ENCODE measurements at places on chromosomes 3 and 15. TPM values are rescaled to one million over a fixed set of nuclear protein-coding genes. Genes with fewer than 3 reads are reported as not detected.
A peak's percentile ranks its signal among the peaks of the same experiment; 100 is the strongest.

CCDC174 gene
- 19.9 TPM for total RNA-seq

CORO2B gene
- 0.57 TPM for total RNA-seq

TKT gene
- total RNA-seq = 179 TPM

SH2D7 gene
- 0.05 TPM for total RNA-seq

ATP11B gene
- total RNA-seq = 76.9 TPM

DNA sequence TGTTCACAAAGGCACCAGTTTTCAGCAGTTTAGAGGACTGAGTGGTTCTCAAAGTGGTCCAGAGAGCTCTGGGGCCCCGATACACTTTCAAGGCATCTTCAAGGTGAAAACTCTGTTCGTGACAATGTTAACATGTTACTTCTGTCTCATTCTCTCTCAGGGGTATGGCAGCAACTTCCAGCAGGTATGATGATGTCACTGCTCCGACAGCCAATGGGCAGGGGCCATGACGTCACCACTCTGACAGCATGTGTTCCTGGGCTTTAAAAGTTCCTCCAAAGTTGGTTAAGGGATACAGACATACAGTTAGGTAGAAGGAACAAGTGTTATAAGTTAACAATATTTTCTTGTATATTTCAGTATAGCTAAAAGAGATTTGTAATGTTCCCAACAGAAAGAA is 87.9 kb downstream of the KLF15 start:
- DNase-seq = no peak

DNA sequence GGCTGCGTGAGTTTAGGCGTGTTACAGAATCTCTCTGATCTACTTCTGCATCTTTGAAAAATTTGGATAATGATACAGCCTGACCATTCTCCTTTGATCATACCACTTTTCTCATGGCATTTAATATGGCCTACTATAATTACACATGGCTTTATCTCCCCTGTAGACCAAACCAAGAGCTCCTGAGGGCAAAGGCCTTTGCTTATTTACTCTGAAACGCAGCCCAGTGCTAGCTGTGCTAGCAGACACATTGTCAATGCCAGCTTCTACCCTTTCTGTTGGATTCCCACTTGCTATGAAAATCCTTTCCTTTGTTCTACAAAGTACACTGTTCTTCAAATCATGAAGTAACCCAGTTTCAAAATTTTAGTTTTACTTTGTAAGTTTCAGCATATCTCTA is 16.5 kb upstream of the VGLL4 start:
- DNase-seq = no peak

DNA sequence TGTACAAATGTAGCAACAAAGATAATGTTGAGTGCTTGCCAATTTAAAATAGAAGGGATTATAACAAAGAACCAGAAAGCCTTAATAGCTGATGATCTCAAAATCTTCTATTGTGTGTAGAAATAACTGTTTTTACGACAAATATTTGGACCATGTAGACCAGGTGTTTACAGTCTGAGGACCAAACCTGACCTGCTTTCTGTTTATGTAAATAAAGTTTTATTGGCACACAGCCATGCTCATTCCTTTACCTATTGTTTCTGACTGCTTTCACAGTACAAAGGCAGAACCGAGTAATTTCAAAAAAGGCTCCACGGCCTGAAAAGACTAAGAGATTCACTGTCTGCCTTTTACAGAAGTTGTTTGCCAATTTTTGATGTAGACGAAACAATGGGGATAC is 91.8 kb downstream of the GOLIM4 start:
- no peak for DNase-seq

- no peak for DNase-seq
Observed at GRCh38 chr3:126509597-126510307, 7.8 kb downstream of the UROC1 start.

DNA sequence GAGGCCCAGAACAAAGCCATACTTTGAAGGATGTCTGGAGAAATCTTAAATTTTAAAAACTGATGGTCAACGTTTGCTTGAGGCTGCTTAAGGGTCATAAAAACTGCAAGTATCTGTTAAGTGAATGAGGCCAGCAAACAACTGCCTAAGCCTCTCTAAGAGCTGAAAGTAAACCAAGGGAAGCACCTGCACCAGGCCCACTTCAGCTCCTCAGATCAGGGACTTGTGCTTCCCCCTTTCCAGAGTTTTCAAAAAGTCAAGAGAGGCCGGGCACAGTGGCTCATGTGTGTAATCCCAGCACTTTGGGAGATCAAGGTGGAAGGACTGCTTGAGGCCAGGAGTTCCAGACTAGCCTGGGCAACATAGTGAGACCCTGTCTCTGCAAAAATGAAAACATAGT is 9.1 kb downstream of the FBXL22 start:
- DNase-seq = no peak

DNA sequence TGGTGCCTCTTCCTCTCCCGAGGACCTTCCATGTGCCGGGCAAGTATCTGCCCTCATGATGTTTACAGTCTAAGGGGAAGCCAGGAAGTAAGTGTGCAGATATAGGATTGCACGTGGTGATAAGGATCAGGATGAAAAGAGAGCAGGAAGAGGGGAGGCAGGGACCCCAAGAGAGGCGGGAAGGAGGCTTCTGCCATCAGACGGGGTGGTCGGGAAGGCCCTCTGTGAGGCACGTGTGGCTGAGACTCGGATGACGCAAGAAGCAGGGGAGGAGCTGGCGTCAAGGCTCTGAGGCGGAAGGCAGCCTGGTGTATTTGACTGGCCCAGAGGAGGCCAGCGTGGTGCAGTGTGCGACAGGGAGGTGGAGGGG is 762 bp upstream of the IQSEC1 start:
- DNase-seq = no peak

- DNase-seq = no peak
Observed at GRCh38 chr15:52256930-52257733, 38.5 kb downstream of the MYO5C start.

DNA sequence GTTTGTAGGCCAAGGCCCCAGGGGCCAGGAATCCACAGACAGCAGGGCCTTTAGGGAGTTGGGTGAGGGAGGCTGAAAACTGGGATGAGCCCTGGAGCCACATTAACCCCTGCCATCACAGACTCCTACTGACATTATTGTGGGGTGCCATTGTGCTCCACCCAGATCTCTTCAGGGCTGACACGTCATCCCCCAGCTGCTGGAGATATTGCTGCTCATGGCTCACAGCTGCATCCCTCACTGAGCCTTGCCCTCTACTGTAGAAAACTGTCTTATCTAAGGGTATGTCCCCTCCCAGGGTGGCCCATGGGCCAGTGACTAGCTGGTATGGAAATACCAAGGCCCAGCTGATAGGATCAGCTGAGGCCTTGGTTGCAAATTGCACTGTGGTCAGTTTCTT is 87.3 kb upstream of the PRR23C start:
- no peak for DNase-seq

DNA sequence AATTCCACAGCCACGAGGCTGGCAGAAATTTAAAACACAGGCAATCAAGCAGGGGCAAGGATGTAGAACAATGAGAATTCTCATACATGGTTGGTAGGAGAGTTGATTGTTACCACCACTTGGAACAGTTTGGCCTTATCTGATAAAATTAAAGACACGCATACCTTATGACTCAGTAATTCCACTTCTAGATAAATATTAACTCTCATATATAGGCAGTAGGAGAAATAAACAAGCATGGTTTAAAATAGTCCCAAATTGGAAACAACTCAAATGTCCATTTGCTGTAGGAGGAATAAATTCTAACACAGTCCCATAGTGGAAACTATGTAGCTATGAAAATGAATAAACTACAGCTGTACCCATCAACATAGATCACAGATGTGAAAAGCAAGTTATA is 42.3 kb upstream of the USP3 start:
- no peak for DNase-seq

DNA sequence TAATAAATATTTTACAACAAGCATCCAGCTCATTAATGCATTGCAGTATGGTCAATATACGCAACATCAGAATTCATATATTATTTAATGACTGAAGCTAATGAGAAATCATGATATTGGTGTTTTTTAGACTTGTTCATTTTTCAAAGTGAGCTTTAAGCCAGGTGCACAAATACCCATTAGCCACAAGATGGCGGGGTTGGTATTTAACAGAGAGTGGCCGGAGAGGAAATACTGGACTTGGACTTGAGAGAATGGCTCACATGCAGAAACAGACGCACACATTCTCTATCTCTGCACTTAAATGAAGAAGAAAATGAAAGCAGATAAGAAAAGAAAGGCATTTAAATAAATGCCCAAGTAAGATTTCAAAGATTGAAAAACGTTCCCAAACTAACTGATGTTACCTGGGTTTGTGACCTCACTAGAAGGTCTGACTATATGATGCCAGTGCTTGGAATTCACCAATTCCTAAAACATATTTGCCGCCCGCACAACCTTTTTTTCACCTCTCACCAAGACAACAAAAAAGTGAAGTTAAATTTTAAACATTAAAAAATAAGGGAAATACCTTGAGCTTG is 21.2 kb upstream of the CRBN start:
- DNase-seq = peak; percentile 22

GRCh38 chr3:170360916-170361315 is 3.4 kb downstream of the SKIL start:
- DNase-seq = no peak

DNA sequence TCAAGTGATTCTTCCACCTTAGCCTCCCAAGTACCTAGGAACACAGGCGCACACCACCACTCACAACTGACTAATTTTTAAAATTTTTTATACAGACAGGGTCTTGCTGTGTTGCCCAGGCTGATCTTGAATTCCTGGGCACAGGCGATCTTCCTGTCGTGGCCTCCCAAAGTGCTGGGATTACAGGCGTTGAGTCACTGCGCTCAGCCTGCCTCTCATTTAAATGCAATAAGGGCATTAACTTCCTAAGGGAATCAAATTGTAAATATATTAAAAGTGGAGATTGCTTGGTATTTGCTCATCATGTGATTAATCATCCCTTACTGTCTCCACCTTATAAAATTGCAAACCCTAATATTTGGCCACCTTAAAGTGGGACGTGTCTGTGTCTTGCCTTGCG is 65.2 kb downstream of the PGPEP1L start:
- DNase-seq = no peak

DNA sequence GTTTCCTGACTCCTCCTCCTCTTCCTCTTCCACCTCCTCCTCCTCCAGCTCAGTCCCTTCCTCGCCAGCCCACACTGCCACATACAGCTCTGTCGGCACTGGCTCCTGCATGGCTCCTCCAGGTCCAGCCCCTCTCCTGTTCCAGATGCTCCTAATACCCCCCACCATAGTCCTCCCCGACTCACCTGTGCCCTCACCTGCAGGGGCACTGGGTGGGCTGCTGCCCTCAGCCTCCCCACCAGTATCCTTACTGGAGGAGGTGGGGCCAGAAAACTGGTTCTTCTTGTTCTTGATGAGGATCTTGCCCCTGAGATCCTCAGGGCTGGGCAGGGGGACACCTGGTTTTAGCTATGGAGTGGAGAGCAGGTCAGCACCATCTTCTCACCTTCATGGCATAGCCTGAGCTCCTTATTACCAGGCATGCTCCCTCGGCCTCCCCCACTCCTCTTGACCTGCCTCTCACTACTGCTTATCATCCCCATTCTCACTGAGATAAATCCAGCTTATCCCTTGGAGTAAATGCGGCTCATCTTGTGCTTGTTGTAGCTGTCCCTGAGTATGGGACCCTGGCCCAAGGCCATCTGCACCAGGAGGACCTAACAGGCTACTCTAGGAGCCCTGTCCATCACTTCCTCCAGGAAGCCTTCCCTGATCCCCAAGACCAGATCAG is 11.0 kb downstream of the PLCB2 start:
- no peak for DNase-seq

DNA sequence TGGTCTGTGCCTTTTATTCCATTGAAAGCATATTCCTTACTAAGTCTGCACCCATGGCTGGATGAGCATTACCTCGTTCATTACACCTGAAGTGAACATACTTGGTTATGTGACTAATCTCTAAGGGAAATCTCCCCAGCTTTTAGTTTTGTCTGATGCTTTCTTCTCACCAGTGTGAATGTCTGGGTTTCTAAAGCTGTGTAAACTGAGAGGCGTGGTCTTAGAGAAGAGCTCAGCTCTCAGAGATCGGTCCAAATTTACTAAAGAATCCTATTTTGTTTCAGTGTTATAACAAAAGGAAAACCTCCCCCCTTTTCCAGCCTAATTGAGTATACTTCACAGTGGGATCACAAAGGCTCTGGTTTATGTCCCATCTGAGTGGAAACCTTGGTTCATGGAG is 352.3 kb downstream of the PTPRG start:
- no peak for DNase-seq

DNA sequence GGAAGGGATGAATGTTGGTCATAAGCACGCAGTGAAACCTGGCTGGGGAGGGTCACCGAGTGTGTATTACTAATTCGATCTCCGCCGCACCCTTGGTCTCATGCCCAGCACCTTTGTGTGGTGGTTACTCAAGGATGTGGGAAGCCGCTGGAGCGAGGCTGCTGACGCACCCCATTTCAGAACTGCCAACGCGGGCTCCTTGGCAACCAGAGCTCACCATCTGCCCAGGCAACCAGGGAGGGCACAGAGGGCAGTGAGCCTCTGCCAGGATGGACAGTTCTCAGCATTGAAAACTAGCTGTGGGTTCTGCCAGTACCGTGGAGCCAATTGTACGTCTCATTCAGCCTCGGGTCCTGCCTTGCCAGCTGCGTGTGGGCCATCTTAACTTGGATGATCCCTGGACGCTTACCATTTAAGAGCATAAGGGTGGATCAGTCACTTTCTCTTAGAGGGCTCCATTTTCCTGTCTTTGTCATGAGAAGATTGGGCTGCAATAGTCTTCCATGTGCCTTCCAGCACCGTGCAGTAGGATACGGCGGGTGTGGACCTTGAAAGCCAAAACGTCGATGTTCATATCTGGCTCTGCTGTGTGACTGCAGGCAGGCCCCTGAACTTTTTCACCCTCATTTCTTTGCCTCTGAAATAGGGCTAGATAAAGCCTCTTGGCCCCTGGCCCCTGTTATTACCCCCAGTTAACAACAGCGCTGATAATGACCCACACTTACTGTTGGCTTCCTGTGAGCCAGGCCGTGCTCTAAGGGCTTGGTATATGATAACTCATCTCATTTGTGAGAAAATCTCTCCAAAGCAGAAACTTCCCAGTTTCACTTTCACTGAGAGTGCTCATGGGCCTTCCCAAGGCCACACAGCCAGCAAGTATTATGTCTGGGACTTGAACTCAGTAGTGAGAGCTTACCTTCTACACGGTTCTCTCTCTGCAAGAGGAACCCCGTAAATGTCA is 238.8 kb downstream of the OPA1 start:
- no peak for DNase-seq

DNA sequence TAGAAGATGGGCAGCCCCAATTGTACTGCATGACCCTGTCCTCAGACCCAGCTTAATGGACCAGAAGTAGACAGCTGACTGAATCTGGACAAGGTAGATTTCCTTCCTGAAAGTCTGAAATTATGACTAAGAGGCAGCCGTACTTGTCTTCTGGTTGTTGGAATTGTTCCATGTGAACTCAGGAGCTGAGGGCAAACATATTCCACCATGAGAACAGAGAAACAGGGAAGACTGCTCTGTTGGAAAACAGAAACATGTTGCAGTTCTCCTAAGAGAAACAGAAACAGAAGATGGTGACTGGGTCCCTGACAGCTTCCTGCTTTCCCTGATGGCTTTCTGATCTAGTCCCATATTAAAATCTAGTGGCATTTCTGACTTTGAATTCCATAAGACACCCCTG is 24.1 kb downstream of the POPDC2 start:
- no peak for DNase-seq

Measured in thymus (tissue), 14 donors.